ENCODE measurements at places on chromosomes 5 and 9.

- DNase-seq: no peak
Observed at GRCh38 chr5:17808566-17808965, 174.3 kb downstream of the TAF11L14 start.

GRCh38 chr5:164934039-164934438, 1428.6 kb downstream of the MAT2B start:
- no peak for DNase-seq

- no peak for DNase-seq
Observed at GRCh38 chr5:115369430-115370144, 73.1 kb upstream of the CCDC112 start.

DNA sequence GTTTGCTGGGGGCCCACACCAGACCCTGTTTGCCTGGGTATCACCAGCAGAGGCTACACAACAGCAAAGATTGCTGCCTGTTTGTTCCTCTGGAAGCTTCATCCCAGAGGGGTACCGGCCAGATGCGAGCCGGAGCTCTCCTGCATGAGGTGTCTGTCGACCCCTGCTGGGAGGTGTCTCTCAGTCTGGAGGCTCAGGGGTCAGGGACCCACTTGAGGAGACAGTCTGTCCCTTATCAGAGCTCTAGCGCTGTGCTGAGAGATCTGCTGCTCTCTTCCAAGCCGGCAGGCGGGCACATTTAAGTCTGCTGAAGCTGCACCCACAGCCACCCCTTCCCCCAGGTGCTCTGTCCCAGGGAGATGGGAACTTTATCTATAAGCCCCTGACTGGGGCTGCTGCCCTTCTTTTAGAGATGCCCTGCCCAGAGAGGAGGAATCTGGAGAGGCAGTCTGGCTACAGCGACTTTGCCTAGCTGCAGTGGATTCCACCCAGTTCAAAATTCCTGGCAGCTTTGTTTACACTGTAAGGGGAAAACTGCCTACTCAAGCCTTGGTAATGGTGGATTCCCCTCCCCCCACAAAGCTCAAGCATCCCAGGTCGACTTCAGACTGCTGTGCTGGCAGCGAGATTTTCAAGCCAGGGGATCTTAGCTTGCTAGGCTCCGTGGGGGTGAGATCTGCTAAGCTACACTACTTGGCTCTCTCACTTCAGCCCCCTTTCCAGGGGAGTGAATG, 206.0 kb upstream of the TLX3 start:
- no peak for DNase-seq

DNA sequence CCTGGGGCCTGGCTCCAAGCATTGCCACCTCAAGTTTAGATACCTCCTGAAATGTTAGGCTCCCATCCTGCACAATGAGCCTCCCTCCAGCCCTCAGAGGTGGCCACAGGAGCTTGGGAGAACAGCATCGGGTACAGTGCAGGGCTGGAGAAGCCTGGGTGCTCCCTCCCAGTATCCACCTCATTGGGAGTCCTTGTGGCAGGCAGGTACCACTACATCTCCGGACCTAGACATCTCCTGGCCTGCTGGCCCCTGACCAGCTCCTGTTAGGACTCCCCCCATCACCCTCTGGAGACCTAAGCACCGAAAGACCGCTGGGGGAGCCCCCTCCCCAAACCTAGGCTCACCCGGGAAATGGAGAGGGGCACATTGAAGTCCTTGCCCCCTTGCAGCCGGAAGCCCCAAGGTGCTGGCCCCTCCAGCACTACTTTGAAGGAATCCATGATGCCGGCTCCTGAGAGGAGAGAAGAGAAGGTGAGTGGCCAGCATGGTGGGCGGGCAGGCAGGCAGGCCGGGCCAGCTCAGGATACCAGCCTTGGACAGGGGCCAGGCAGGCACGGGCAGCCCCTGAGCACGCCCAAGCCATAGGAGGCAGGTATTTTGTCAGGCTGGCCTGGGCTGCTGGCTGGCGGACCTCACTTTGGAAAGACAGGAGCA, 1.2 kb downstream of the PDLIM7 start:
- no peak for DNase-seq

- DNase-seq: no peak
Observed at GRCh38 chr5:71663191-71663969, 55.7 kb upstream of the CARTPT start.

Measured in midbrain (tissue), 1 donor.